Glutamatergic neuron (in vitro differentiated cells): ENCODE measurements at places on chromosomes 3 and 15. TPM values are rescaled to one million over a fixed set of nuclear protein-coding genes. Genes with fewer than 3 reads are reported as not detected.

Gene ADIPOQ
- 0.15 TPM for total RNA-seq

Gene HYKK
- total RNA-seq: 2.8 TPM

Gene PLSCR2
- total RNA-seq: not detected

Gene C3orf70
- 44.5 TPM for total RNA-seq

Gene HYAL1
- 0.96 TPM for total RNA-seq

Gene CFAP100
- not detected for total RNA-seq

Gene OXTR
- 4.0 TPM for total RNA-seq

Gene SPINK8
- not detected for total RNA-seq

Gene RNU6-1
- total RNA-seq: not detected

Gene UBA7
- total RNA-seq: 0.54 TPM

Gene RBMS3
- total RNA-seq: 65.1 TPM

Gene RASL12
- 0.44 TPM for total RNA-seq

Gene NKTR
- 196 TPM for total RNA-seq

Gene RAB6B
- 222 TPM for total RNA-seq

Gene TTLL13
- total RNA-seq: not detected

Gene CHRNA5
- 55.3 TPM for total RNA-seq

Gene ACTRT3
- total RNA-seq: 1.8 TPM

Gene SEMA3G
- 0.59 TPM for total RNA-seq

Gene CLDN18
- not detected for total RNA-seq

Gene GATM
- 51.2 TPM for total RNA-seq

Gene MEGF11
- 2.6 TPM for total RNA-seq

Gene GAP43
- total RNA-seq: 684 TPM

Gene CCR9
- not detected for total RNA-seq

Gene WDR5B
- total RNA-seq: 3.4 TPM

Gene ACAN
- 0.05 TPM for total RNA-seq

Gene C3orf20
- not detected for total RNA-seq

Gene FAM3D
- not detected for total RNA-seq

Gene EPHA6
- total RNA-seq: 9.0 TPM

Gene IGSF10
- total RNA-seq: 0.05 TPM

Gene INSYN1
- 86.6 TPM for total RNA-seq

Gene GCSAM
- total RNA-seq: not detected
